ENCODE measurements at places on chromosomes 2 and 18.

GRCh38 chr2:68658266-68658665, 14.9 kb downstream of the PROKR1 start:
- H3K36me3 ChIP-seq = no peaks in the 10 kb centered on the region
- peaks cover 14% of the 10 kb centered on the region for H3K4me1 ChIP-seq
- H3K4me3 ChIP-seq = no peak overlapping the region
- H3K27me3 ChIP-seq = peaks cover 6% of the 10 kb centered on the region

- peaks cover 2% of the 10 kb centered on the region for H3K4me1 ChIP-seq
- peaks cover 1% of the 10 kb centered on the region for H3K27me3 ChIP-seq
- H3K36me3 ChIP-seq = no peaks in the 10 kb centered on the region
- H3K27ac ChIP-seq = no peak overlapping the region
- H3K4me3 ChIP-seq = no peak overlapping the region
Observed at GRCh38 chr18:73283032-73283431, 415.2 kb upstream of the NETO1 start.

- H3K27ac ChIP-seq = no peak overlapping the region
- peaks cover 2% of the 10 kb centered on the region for H3K36me3 ChIP-seq
- peaks cover 2% of the 10 kb centered on the region for H3K27me3 ChIP-seq
- peak; percentile 24 for DNase-seq
Observed at GRCh38 chr2:119264781-119265692, 41.4 kb downstream of the STEAP3 start.

- no peak for DNase-seq
- peaks cover 40% of the 10 kb centered on the region for H3K4me1 ChIP-seq
- no peaks in the 10 kb centered on the region for H3K27me3 ChIP-seq
- peak overlapping the region; percentile 95 for H3K27ac ChIP-seq
- peaks cover 10% of the 10 kb centered on the region for H3K36me3 ChIP-seq
- peak overlapping the region; percentile 65 for H3K4me3 ChIP-seq
Observed at GRCh38 chr2:47072018-47072691, 83.0 kb downstream of the STPG4 start.

- no peaks in the 10 kb centered on the region for H3K4me1 ChIP-seq
- peaks cover 13% of the 10 kb centered on the region for H3K27me3 ChIP-seq
- no peak for DNase-seq
Observed at GRCh38 chr2:98295721-98296414, 50.4 kb upstream of the CNGA3 start.

GRCh38 chr2:228242591-228242990, 61.1 kb upstream of the SPHKAP start:
- H3K27me3 ChIP-seq = no peaks in the 10 kb centered on the region
- no peaks in the 10 kb centered on the region for H3K36me3 ChIP-seq
- no peak overlapping the region for H3K27ac ChIP-seq
- no peaks in the 10 kb centered on the region for H3K4me1 ChIP-seq
- no peak overlapping the region for H3K4me3 ChIP-seq

DNA sequence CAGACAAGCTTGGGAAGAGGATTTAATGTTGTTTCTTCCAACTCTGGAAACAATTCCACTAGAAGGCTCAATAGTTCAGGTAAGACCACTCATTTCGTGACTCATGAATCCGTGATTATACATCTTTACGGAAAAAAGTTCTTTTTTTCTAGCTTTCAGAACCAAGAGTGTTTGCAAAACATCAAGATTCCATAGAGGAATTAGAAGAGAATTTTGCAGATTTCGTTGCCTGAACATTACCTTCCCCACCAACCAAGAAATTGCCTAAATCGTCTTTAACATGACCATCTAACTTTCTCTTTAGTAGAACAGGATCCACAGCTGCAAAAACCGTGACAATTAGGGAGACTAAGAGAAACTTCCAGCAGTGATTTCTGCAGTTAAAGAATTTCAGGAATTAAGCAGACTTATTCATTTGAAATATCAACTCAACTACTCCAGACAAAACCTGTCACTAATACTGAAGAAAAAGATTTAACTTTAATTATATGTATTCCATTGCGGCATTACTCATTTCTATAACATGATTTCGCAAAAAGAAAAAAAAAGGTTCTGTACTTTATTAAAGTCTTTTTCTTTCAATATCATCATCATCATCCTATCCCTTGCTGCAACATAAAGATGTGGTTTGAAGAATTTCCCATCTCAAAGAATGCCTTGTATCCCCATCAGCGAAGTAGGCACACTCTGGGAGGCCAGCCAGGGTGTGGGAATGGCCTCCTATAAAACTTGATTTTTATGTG, 1.9 kb upstream of the NAB1 start:
- peak overlapping the region; percentile 49 for H3K27ac ChIP-seq
- H3K4me3 ChIP-seq = peak overlapping the region; percentile 27
- H3K36me3 ChIP-seq = no peaks in the 10 kb centered on the region

- H3K36me3 ChIP-seq = no peaks in the 10 kb centered on the region
- no peaks in the 10 kb centered on the region for H3K4me1 ChIP-seq
- no peaks in the 10 kb centered on the region for H3K27me3 ChIP-seq
- DNase-seq = no peak
- H3K27ac ChIP-seq = no peak overlapping the region
Observed at GRCh38 chr18:27713738-27714095, 463.2 kb downstream of the CDH2 start.

DNA sequence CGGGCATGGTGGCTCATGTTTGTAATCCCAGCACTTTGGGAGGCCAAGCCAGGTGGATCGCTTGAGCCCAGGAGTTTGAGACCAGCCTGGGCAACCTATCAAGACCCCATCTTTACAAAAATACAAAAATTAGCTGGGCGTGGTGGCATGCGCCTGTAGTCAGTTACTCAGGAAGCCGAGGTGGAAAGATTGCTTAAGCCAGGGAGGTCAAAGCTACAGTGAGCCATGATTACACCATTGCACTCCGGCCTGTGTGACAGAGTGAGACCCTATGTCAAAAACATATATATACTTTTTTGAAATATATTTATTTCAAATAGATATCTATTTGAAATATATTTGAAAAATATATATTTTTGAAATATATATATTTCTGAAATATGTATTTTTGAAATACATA, 10.9 kb downstream of the OSBPL1A start:
- H3K27ac ChIP-seq = no peak overlapping the region
- peaks cover 16% of the 10 kb centered on the region for H3K27me3 ChIP-seq
- no peaks in the 10 kb centered on the region for H3K36me3 ChIP-seq

- no peak overlapping the region for H3K4me3 ChIP-seq
- H3K4me1 ChIP-seq = peaks cover 4% of the 10 kb centered on the region
- no peak overlapping the region for H3K27ac ChIP-seq
- DNase-seq = no peak
Observed at GRCh38 chr2:219569041-219569440, 2.3 kb downstream of the OBSL1 start.

DNA sequence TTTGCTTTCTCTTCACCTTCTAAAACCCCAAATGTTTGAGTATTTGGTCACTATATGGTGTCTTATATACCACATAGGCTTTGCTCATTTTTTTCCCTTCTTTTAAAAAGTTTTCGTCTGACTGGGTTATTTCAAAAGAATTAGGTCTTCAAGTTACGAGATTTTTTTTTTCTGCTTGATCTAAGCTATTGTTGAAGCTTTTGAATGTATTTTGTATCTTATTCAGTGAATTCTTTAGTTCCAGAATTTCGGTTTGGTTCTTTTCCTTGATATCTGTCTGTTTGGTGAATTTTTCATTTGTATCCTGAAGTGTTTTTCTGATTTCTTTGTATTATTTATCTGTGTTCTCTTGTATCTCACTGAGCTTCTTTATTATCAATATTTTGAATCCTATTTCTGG, 93.5 kb downstream of the ARL6IP6 start:
- H3K4me3 ChIP-seq = no peak overlapping the region
- H3K36me3 ChIP-seq = peaks cover 3% of the 10 kb centered on the region
- DNase-seq = no peak
- no peaks in the 10 kb centered on the region for H3K4me1 ChIP-seq

DNA sequence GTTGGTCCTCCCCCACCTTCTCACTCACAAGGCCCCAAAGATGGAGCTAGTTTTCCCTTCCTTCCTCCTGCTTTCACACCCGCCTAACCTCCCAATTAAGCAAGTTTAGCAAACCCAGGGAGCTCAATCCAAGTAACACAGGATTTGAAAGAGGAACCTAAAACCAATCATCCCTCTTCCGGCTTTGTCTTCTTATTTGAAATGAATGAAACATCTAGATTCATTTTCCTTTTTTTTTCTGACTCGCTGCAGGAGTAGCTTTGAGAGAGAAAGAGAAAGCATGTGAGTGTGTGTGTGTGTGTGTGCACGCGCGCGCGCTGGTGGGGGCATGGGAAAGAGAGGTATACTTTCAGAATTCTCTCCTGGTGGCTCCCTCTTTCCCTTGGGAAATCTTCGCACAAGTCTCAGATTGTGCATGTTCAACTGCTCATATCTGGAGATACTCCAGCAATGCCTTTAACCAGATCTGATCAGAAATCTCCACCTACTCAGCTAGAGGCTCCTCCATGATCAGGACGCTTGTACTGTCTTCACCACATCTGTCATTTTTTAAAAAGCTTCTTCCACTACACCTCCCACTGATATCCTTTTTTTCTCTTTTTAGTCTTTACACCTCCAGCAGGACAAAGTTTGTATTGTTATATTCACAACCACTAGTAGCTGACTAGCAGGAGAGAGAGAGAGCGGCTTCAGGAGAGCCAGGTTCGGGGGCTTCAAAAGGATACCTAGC, 1.7 kb downstream of the SLC8A1 start:
- no peak overlapping the region for H3K27ac ChIP-seq
- DNase-seq = no peak
- H3K36me3 ChIP-seq = peaks cover 2% of the 10 kb centered on the region

DNA sequence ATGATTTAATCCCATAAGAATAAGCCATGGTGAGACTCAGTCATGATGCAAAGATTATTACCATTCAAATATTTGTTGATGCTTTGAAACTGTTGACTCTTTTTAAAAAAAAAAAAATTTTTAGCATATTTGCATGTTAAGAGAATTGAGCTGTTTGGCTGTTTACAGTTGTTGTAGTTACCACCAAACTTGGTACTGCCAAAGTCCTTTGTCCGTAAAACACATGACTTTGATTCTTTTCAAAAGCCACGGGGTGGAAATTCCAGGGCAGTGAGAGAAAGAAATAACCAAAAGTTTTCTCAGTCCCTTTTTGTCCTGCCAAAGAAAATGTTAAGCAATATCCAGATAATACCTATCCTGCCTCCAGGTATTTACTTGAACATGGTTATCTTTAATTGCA, 474.8 kb downstream of the METTL4 start:
- H3K36me3 ChIP-seq = no peaks in the 10 kb centered on the region
- no peak for DNase-seq
- H3K27ac ChIP-seq = no peak overlapping the region
- no peak overlapping the region for H3K4me3 ChIP-seq
- H3K27me3 ChIP-seq = no peaks in the 10 kb centered on the region

DNA sequence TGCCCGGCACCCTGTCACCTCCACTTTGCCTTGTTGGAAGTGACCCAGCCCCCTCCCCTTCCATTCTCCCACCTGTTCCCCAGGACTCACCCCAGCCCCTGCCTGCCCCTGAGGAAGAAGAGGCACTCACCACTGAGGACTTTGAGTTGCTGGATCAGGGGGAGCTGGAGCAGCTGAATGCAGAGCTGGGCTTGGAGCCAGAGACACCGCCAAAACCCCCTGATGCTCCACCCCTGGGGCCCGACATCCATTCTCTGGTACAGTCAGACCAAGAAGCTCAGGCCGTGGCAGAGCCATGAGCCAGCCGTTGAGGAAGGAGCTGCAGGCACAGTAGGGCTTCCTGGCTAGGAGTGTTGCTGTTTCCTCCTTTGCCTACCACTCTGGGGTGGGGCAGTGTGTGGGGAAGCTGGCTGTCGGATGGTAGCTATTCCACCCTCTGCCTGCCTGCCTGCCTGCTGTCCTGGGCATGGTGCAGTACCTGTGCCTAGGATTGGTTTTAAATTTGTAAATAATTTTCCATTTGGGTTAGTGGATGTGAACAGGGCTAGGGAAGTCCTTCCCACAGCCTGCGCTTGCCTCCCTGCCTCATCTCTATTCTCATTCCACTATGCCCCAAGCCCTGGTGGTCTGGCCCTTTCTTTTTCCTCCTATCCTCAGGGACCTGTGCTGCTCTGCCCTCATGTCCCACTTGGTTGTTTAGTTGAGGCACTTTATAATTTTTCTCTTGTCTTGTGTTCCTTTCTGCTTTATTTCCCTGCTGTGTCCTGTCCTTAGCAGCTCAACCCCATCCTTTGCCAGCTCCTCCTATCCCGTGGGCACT, 4.5 kb downstream of the RETREG2 start:
- peaks cover 19% of the 10 kb centered on the region for H3K36me3 ChIP-seq
- peaks cover 22% of the 10 kb centered on the region for H3K4me1 ChIP-seq
- no peak overlapping the region for H3K4me3 ChIP-seq
- H3K27me3 ChIP-seq = no peaks in the 10 kb centered on the region
- no peak for DNase-seq

DNA sequence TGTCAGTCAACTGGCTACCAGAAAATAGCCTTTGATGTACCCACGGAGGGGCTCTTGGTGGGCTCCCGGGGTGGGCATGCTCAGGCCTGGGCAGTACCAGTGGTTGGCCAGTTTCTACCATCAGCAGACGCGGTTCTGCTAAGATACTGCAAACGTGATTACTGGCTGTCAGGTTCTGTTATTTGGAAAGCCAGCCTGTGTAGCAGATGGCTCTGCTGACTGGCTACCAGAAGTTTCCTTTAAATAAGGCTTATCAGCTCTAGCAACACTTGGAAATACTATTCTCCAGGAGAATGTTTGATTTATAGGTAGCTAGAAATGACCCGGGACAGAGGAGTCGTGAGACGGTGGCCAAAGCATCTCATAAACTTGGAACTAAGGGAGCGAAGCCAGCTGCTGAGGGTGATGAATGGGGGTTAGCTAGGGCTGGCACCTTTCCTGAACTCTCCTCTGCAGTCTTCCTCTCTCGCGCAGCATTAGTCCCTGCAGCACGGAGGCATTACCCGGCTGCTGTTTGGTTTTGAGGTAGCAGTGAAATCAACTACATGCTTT, 171.9 kb downstream of the AGAP1 start:
- no peak overlapping the region for H3K27ac ChIP-seq
- H3K4me1 ChIP-seq = no peaks in the 10 kb centered on the region
- no peaks in the 10 kb centered on the region for H3K36me3 ChIP-seq
- peaks cover 16% of the 10 kb centered on the region for H3K27me3 ChIP-seq

DNA sequence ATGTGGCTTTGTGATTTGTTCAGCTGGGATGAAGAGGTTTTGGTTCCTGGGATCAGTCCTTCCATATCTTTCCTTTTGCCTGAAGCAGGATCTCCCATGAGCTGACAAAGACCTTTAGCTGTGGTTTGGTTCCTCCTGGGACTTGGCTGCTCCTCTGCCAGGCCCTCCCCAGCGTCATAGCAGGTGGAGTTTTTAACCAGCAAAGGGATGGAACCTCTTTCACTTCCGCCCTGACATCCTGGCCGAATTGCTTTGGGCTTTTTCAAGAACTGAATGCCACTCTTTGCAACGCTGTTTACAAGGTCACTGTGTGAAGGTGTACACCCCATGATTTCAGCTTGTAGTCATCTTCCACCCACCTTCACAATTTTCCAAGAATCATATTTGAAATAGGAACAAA, 390 bp downstream of the PCARE start:
- no peak overlapping the region for H3K4me3 ChIP-seq
- no peak overlapping the region for H3K27ac ChIP-seq
- H3K36me3 ChIP-seq = no peaks in the 10 kb centered on the region
- peaks cover 2% of the 10 kb centered on the region for H3K27me3 ChIP-seq
- H3K4me1 ChIP-seq = peaks cover 2% of the 10 kb centered on the region

- peak overlapping the region; percentile 72 for H3K4me3 ChIP-seq
- no peaks in the 10 kb centered on the region for H3K27me3 ChIP-seq
- H3K36me3 ChIP-seq = peaks cover 20% of the 10 kb centered on the region
- H3K27ac ChIP-seq = peak overlapping the region; percentile 92
- no peak for DNase-seq
Observed at GRCh38 chr2:197158591-197159550, 151.7 kb downstream of the ANKRD44 start.

Data from memory B cell (primary cell).